Liver (tissue), 10 donors: ENCODE measurements at places on chromosomes 4 and X. TPM values are rescaled to one million over a fixed set of nuclear protein-coding genes. Genes with fewer than 3 reads are reported as not detected.

- DNase-seq, result no peak
These were observed 25.6 kb upstream of the MMRN1 start for GRCh38 chr4:89868999-89869589.

GRCh38 chr4:57194068-57194611 is 84.0 kb upstream of the IGFBP7 start:
- DNase-seq, result no peak

DNA sequence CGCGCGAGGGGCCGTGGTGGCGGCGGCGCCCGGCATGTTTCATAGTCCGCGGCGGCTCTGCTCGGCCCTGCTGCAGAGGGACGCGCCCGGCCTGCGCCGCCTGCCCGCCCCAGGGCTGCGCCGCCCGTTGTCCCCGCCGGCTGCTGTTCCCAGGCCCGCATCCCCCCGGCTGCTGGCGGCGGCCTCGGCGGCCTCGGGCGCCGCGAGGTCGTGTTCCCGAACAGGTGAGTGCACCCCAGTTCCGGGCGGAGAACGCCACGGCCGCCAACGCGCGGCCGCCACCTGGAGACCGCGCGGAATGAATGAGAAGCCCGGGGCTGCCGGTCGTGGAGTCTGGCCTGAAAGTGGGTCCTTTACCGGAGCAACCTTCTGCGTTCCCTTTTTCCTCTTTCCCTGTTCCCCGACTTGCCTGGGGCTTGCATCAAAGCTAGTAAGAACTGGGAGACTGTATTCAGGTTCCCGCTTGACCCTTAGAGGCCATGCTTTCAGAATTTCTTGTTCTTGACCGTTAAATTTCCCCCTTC is 429 bp downstream of the NOCT start:
- DNase-seq, result no peak

DNA sequence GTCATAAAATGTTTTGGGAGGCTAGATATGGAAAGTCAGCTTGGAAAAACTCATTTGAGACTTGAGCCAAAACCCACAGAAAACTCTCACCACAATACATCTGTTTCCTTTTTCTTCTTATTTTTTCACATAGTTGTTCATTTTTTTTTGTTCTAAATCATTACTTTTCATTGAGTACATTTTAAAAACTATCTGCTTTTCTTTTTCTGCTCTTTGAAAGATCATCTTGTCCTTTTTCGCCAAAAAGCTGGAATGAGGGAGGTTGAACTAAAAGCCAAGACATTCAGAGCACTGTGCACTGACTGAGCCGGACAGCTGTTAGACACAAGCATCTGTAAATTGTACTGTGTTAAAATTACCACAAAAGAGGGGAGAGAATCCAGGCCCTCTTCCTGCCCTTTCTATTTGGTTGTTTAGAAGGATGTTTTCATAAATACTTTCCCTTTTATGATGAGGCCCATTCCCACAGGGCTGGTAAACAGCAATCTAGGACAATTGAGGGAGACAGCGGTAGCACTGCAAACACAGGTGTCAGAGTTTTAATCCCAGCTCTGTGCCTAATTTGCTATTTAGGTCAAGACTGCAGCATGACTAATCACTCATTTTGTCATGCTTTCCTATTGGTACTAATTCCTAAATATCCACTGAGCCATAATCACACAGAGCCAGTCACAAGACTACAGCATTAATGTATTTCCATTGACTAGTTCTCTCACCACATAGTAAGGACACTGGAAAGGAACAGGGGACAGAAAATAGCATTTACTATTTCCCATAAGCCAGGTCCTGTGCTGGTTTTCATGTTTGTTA is 7.3 kb upstream of the RNF150 start:
- DNase-seq, result no peak

DNA sequence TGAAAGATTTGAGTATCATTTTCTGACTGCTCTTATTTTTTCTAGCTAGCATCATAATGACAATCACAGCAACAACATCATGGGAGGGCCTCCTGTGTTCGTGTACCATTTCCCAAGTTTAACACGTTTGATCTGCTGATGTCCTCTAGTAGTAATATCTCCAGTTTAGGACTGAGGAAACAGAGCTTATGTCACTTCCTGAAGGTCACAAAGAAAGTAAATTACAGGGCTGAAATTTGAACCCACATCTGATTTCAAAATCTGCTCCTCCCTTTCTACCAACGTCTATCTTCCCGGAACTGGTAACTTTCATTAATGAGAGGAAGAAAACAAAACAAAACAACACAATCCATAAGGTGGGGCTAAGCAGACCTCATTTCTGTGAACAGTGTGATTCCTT is 302.7 kb downstream of the PACRGL start:
- DNase-seq, result no peak

DNA sequence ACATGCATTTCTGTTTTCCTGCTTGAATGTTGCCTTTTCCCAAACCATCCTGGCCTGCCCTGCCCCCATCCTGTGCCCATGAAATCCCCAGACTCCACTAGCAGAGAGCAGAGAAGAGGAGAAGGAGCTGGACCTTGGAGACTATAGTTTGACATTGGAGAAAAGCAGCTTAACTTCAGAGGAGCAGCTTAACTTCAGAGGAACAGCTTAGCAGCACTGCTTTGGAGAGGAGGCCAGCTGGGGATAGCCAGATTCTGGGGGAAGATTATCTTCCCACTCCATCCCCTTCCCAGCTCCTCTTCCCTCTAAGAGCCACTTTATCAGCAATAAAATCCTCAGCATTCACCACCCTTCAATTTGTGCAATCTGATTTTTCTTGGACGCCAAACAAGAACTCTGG is 443.0 kb downstream of the PCDH10 start:
- DNase-seq, result no peak

GRCh38 chrX:119410027-119410819 is 11.1 kb downstream of the SLC25A43 start:
- no peak for DNase-seq

DNA sequence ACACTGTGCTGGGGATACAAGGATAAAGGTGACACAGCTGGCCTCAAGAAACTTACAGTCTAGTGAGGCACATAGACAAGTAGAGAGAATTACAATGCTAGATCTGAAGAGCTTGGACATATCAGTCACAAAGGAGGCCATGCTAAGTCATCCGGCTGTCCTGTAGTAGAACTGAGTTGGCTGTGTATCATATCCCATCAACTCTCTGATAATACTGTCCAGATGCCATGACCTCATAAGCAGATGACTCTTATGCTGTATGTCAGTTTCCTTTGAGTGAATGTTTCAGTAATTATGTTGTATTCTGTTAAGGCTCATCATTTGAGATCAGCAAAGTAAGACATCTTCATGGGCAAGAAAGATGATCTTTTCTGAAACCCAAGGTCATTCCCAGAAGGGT is 442.9 kb downstream of the MID1IP1 start:
- DNase-seq, result no peak

DNA sequence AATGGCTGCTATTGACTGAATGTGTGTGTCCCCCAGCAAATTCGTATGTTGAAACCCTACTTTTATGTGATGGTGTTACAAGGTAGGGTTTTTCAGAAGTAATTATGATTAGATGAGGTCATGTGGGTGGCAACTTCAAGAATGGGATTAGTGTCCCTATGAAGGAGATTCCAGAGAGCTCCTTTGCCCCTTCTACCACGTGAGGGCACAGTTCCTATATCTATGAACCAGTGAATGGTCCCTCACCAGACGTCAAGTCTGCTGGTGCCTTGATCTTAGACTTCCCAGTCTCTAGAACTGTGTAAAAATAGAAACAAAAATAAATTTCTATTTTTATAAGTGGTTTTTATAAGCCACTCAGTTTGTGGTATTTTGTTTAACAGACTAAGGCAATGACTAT is 1137.6 kb upstream of the IGFBP7 start:
- DNase-seq, result no peak

GRCh38 chr4:122285285-122285684 is 93.5 kb upstream of the ADAD1 start:
- no peak for DNase-seq

DNA sequence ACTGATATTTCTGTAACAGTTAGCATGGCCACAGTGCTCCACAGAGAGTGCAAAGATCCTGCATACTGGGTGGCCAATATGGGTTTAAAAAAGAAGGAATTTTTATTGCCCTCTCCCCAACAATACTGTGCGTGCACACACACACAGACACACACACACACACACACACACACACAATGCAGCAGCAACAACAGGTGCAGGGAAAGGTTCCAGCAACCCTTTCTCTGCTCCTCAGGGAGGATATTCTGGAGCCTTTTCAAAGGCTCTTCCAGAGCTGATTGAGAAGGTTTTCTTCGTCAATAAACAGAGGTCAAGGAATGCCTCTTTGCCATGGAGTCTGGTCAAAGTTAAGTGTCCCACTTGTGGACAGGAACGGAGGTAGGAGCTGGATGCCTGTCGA is 84.8 kb upstream of the ZFP42 start:
- no peak for DNase-seq

- DNase-seq, result no peak
These were observed 384.6 kb downstream of the PPP3CA start for GRCh38 chr4:100962698-100963097.

DNA sequence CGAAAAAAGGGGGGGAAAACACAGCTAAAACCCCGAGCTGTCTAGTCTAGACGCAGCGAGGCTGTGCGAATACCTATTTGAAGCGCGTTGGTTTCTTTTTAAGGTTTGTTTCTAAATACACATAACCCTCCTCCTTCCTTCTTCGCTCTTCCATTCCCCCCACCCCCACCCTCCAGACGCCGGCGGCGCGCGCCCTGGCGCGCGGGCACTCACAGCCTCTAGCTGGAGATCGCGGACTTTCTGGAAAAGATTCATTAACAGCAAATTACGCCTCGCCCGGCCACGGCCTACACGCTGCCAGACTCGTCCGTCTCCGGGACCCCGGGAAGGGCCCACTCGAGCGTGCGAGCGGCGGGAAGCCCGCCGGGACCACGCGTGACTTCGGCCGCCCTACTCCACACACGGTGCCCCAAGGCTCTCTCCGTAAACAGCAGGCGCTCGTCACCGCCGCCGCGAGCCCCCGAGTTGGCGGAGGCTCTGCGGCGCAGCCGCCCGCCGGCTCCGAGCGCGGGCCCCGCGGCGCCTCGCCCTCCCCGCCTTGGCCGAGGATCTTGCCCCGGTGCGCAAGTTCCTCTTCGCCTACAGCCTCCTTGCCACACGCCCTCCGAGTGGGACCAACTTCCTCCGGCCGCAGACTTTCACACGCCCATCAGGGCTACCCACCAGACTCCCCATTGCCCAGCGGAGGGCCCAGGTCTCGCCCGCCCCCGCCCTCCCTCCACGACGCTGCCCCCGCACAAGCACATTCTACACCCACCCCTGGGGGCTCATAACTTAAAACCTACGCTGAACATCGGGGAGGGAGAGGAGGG is 2.0 kb downstream of the BCOR start:
- DNase-seq, result no peak

DNA sequence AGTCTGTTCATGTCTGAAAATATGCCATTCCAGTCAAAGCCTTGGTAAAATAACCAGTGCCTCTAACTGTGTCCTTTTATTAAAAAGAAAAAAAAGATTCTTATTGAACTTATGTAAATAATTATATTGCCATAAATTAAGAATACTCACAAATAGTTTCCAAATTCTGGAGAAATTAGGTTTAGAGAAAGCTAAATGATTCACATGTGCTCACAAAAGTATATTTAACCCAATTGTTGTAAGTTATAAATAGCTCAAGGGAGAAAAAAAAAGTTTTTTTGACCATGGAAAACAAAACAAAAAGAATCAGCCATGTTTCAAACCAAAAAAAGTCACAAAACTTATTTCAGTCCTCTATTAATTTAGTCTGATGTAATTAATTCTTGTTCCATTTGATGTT is 25.3 kb upstream of the HERC6 start:
- DNase-seq, result no peak

- DNase-seq, result no peak
These were observed 42.9 kb downstream of the SLC9A7 start for GRCh38 chrX:46715997-46716396.

DNA sequence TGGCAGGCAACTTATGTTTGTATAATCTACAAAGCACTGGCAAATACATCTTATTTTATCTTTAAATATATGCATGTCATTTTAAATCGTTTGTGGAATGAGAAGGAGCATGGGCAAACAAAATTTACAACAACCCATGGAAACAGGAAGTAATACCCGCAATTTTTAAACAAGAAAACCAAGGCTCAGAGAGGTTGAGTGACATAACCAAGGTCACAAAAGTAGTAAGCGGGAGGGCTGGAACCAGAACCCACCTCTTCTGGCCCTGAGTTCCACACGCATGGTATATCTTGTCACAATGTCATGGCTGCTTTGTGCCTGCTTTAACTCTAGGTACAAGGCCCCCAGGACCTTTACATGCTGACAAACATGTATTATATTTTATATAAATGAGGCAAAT is 52.9 kb downstream of the SLC7A11 start:
- no peak for DNase-seq

DNA sequence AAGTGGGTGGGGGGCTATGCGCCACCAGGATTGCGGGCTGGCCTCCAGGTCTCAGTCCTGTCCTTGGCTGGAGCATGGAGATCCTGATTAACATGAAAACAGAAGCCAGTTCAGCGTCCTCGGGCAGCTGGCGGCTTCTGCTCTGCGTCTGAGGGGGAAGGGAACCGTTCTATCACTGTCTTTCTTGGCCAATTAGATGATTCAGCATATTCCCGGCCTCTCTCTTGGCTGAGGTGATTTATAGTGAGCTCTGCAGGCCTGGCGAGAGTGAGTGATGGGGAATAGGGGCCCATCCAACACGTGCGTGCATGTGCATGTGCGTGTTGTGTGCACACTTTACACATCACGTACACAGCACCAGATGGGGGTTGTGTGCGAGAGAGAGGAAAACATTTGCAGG is 145.8 kb upstream of the ATP6AP2 start:
- no peak for DNase-seq

- no peak for DNase-seq
These were observed 256.9 kb upstream of the TEX13A start for GRCh38 chrX:105477351-105477750.

DNA sequence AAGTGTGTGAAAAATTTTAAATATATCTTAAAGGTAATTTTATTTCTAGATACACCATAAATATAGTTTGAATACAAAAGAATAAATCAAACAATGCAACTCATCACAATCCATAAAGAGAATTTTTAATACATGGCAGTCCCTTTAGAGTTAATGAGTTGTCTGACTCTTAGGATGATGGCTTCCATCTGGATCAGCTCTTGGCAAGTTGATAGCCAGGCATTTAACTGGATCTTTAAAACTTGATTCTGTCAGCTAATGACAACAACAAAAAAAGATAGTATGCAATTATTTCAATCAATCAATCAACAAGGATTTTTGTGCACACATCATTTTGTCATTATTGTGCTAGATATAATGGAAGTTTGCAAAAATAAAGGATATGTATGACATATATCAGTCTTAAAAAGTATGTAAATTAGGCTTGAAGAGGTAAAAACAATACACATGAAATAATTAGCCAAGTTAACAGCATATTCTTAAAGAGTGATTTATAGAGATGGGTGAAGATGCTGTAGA is 174.9 kb upstream of the PCDH18 start:
- no peak for DNase-seq

The CXCL10 gene
- 9.4 TPM for total RNA-seq

The OR13H1 gene
- not detected for total RNA-seq

The TLR10 gene
- total RNA-seq, result 0.17 TPM

The GAGE12F gene
- not detected for total RNA-seq

The PPBP gene
- 0.67 TPM for total RNA-seq

The UGT2B7 gene
- 185 TPM for total RNA-seq
